ENCODE measurements at places on chromosomes 16 and 17.

DNA sequence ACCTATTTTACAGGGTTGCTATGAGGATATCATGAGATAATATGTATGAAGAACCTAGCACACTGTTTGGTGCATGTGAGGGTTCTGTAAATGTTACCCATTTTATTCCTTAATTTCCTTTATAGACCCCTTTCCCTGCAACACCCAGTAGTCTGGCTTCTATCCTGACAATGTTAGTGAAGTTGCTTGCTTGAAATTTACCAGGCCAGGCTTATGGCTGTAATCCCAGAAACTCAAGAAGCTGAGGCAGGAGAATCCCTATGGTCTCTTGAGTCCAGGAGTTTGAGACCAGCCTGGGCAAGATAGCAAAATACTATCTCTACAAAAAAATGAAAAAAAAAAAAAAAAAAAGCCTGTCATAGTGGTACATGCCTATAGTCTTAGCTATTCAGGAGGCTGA lies 722.0 kb downstream of the MAF start:
- no peak for DNase-seq

- no peak for DNase-seq
Measured at GRCh38 chr16:26736084-26736483, 330.6 kb upstream of the C16orf82 start.

DNA sequence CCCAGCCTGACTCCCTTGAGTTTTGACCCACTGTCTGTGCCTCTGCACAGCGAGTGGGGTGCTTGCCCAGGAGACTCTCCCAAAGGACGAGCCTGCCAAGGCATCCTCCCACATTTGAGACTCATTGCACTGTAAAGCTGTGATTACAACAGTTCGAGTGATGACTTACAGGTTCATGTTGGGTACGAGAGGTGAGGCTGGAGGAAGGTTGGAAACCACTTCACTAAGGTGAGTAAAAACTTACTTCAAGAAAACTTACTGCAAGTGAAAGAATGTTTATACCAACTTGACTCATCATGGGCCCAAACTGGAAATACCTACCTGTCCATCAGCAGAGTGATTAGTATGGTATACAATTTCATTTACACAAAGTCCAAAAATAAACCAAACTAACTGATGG lies 360.1 kb upstream of the CDH11 start:
- DNase-seq: no peak

DNA sequence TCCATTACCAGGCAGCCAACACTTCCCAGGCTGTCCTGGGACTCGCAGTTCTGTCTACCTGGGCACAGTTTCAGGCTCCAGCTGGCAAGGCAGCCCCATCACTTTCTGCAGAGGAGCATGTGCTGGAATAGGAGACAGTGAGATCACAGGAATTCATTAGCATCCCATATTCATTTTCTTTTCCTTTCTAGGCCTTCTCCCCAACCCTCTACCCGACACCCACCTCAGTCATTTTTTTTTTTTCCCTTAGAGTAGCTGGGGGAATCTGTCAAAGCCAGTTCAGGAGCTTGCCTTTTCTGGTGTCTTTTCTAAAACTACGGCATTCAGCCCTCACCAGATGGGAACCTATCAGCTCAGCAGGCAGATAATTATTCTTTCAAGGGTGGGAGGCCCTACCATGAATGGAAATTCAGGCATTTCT lies 42.4 kb upstream of the FBXO47 start:
- no peak for DNase-seq

DNA sequence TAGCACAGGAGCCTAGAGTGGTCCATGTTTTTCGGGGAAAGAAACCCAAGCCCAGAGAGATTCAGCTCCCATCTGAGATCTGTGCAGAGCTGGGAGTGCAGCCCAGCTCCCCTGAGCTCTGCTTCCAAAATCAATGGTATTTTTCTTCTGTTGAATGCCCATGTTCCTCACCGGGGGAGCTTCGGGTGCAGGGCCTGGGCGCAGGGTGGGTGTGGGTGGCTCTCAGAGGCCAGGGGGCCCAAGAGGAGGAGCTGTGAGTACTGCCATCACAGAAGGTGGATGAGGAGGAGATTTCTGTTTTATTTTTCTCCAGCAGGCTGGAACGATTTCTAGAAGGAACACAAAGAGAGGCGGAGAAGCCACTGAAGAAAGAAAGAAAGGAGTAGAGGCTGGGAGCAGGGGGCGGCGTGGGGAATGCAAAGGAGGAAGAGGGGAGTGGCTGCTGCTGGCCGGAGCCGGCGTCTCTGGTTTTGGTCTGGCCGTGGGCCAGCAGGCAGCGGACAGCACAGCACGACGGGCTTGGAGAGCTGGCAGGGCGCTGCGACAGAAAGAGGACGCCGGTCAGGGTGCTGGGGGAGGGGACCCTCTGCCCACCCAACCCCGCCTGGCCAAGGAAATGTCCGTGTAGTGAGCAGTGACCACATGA lies 76.2 kb upstream of the KSR1 start:
- DNase-seq: no peak

DNA sequence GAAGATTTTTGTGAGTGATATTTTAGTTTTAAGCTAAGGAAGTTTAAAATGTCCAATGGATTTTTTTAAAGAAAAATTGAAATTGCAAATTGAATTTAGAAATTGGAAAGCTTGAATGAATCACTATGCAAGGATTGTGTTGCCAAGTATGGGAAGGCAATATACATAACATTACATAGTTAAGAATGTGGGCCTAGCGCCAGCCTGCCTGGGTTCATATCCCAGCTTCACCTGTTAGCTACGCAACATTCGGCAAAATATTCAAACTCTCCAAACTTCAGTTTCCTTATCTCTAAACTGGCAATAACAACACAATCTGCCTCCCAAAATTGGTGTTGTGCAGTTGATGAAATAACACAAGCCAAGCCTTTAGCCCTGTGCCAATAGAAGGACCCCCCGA lies 50.4 kb upstream of the DNAH9 start:
- DNase-seq: no peak

- DNase-seq: no peak
Measured at GRCh38 chr16:66116163-66117002, 250.1 kb upstream of the CDH5 start.
